Sciatic nerve (tissue), 2 donors: ENCODE measurements at places on chromosomes 12 and 14. TPM values are rescaled to one million over a fixed set of nuclear protein-coding genes. Genes with fewer than 3 reads are reported as not detected.

DNA sequence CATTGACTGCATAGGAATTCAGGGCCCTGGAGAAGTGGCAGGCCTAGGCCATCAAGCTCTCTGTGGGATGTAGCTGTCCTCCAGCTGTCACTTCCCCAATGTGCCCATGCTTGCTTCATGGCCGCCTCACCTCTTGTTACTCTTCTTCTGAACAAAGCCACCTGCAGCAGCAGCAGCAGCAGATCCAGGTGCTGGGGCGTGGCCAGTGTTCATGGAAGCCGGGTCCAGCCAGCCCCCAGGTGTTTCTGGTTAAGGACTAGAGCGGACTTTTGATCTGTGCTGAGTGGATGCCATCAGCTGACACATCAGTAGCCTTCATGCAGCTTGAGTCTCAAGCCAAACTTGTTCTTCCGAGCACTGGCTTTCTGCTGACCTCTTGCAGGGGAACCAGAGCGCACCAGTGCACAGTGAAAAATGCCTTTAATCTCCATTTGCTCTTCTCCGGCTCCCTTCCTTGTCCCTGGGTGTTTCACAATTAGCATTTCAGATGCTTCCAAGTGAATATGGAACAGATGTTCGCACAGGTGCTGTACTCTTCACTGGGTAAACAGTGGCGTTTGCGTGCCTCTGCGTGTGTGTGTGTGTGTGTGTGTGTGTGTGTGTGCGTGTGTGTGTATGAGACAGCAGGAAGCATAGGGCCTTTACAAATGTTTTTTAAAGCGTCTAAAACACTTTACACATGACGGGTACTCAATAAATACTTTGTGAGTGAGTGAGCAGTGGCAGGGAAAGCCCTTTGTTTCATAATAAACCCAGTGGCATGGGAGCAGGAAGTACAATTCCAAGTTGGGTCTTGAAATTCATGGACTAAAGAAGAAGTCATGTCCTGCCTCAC lies 20.1 kb downstream of the TPCN1 start:
- DNase-seq: no peak

DNA sequence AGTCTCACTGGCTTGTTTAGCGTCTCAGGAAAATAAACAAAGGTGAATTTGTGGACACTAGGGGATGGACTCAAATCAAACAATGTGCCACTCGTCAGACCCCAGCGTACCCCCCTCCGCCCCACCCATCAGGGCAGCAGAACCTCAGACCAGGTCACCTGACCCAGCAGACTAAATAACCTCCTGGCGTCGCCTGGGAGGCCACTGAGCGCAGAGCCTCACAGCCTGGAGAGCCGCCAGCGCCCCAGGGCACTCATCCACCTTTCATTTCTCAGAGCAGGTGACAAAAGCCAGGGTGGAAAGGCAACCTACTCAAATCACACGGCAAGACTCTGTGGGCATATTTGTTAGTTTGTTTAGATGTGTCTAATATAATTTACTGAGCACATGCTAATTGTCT lies 100.9 kb downstream of the DICER1 start:
- no peak for DNase-seq

GRCh38 chr14:105333613-105334364 lies 19.2 kb downstream of the PACS2 start:
- no peak for DNase-seq

DNA sequence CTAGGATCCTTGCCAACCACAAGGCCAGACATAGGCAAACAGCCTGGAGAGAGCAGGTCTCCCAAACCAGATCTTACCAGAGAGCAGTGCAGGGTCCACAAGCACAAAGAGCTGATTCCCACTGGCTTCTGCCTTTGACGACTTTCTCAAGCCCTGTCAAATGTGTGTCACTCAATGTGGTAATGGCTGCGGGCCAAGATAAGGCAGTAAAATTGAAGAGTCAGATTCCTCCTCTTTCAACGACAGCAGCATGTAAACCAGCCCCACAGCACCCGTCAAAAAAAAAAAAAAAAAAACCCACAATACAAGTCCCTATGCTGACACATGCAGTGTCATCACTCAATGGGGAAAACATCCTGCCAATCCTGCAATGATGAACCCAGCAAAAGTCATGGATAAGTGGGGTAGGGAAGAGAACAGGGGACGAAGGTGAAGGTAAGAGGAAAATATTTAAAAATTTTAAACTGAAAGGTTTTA lies at the start of gene STON2:
STON2 (minus strand) TSS at position 123 of the 477 bp plus-strand sequence. CDS start 1,942 bp downstream, outside the sequence.
- peak; percentile 68 for DNase-seq

DNA sequence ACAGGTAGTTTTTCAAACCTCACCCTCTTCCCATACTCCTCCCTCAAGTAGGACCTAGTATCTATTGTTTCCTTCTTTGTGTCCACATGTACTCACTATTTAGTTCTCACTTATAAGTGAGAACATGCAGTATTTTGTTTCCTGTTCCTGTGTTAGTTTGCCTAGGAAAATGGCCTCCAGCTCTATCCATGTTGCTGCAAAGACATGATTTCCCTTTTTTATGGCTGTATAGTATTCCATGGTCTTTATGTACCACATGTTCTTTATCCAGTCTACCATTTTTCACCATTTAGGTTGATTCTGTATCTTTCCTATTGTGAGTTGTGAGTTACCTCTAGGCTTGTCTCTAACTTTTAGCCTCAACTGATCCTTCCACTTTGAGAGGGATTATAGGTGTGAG lies 310.7 kb downstream of the PRKD1 start:
- DNase-seq: no peak

GRCh38 chr14:89720741-89721729 lies 233.5 kb downstream of the EFCAB11 start:
- DNase-seq: no peak

DNA sequence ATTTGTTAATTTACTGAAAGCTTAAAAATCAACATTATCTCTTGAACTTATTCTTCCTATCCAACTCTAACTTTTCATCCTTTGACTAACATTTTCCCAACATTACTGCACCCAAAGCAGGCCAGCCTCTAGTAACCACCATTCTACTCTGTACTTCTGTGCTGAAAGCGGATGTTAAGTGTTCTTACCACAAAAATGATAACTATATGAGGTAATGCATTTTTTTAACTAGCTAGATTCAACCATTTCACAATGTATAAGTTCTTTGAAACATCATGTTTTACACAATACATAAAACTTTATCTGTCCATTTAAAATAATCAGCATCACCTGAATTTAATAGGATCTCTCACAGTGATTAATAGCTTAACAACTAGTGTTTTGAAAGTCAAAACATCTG lies 468.5 kb upstream of the MGAT4C start:
- DNase-seq: no peak

DNA sequence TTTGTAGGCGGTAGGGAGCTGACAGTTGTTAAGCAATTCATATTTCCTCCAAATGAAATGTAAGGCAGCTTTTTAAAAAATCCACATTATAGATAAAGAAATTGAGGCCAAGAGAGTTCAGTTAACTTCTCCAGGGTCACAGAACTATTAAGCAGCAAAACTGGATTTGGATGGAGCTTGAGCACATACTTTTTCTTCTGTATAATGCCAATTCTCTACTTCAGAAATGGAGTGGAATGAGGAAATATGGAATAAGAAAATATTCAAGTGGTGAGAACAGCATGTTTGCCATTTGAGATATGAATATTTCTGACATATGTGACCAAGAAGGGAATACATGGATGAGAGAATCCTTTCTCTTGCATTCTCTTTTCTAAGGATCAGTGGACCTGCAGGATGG lies 233.1 kb downstream of the FOXG1 start:
- DNase-seq: no peak

GRCh38 chr14:63939006-63939270 lies 86.1 kb downstream of the SYNE2 start:
- DNase-seq: no peak

DNA sequence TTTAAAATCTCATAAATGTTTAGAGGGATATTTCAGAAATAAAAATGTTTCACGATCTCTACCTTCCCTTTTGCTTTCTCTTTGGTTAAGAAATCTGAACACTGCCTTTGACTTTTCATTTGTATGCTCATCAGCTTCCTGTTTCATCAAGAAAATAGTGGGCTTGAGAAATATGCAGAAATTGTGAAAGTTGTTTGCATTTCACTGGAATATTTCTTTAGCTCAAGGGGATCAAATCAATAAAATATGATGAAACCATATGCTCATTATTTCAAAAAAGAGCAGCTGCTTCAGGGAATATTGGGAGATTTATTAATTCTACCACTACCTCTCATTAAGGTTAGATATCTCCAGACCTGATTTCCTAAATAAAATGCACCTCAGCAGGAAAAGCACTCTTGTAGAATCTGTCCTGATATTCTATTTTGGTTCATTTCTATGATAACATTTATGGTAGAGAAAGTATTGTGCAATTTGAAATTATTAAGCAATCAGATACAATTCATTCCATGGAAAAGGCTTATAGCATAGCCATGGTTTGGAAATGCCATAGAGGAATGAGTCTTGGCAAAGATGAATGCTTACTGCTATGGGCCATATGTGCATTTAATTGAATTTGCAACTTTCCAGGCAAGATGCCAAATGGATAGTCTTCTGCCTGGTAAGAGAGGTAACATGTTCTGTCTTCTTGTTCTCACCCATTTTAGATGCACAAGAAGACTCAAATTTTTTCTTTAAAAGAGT lies 212.6 kb upstream of the SLC16A7 start:
- DNase-seq: no peak

GRCh38 chr12:113296557-113297213 lies 38.2 kb downstream of the SLC8B1 start:
- no peak for DNase-seq

DNA sequence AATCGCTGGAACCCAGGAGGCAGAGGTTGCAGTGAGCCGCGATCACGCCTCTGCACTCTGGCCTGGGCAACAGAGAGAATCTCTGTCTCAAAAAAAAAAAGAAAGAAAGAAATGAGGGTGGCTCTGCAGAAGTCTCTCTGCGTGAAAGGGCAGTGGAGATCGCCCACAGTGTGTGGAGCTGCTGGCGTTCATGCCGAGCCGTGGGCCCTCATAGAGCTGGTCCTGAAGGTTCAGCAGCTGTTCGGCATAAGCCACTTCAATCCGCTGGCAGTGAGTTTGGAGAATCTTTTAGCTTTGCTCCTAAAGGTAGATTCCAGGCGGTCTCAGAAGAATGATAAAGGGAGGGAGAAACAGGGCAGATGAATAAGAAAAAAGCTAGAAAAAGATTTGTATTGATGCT lies 36.7 kb upstream of the ATP2A2 start:
- no peak for DNase-seq

- DNase-seq: no peak
Observed at GRCh38 chr14:101472518-101472849, 88.8 kb upstream of the DIO3 start.

- no peak for DNase-seq
Observed at GRCh38 chr14:58668848-58669480, 31.2 kb downstream of the DACT1 start.

GRCh38 chr14:50822501-50823042 lies 8.4 kb downstream of the NIN start:
- no peak for DNase-seq

- no peak for DNase-seq
Observed at GRCh38 chr14:61875483-61875882, 113.3 kb downstream of the SNAPC1 start.

DNA sequence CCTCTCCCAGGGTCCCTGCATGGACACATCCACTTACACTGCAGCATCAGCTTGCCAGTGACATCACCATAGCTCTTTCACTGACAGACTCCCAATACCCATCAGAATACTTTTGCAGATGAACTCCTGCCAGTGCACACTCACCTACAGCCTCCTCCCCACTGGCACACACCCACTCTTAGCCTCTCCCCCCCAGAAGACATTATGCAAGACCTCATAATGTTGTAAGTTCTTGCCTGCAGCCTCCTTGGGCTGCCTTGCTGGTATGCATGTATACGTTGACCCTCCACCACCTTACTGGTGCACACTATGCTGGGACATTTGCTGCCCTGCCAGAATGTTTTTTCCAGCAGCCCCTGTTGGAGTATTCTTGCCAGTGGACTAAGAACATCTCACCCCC lies 324.2 kb downstream of the AEBP2 start:
- no peak for DNase-seq

DNA sequence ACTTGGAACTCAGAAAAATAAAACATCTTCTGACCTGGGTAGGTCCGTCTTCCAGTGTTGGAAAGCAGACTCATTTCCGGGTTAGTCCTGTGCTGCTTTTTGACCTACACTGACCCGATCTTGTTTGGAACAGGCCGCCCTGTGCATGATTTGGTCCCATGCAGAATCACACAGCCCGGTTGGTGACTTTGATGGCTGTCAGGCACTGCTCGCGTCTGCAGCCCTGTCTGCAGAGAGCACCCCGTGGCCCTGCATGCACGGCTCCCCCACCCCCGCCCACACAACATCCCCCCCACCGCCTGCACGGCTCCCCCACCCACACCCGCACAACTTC lies 31.6 kb downstream of the PACS2 start:
- no peak for DNase-seq

DNA sequence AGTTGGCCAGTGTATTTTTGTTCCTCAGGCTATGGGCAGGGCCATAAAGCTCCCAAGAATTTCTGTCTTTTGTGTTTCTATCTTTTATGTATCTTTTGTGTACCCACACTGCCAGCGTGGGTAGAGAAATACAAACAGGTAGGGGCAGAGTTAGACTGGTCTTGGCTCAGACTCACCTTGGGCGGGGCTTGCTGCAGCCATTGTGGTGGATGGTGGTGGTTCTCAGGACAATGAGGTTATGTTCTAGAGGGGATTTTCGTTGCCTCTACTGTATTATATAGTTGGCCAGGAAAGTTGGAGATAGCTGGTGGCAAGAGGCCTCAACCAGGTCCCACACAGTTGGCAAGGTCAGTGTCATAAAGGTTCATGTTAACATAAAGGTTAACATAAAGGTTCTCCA lies 977.5 kb upstream of the LRFN5 start:
- no peak for DNase-seq

- no peak for DNase-seq
Observed at GRCh38 chr14:53599221-53599945, 357.2 kb downstream of the BMP4 start.

DNA sequence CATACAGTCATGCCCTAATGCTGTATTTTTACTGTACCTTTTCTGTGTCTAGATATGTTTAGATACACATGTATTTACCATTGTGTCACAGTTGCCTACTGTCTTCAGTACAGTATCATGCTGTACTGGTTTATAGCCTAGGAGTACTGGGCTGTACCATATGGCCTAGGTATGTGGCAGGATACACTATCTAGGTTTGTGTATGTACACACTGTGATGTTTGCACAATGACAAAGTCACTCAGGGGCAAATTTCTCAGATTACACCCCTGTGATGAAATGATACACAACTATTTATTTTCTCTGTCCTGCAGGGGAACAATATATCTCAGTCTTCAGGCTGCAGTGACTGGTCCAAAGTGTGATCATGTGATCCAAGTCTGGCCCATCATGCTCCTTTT lies 1076.1 kb downstream of the VRK1 start:
- DNase-seq: no peak

The P2RX7 gene
- 24.5 TPM for total RNA-seq

The CCDC196 gene
- total RNA-seq: not detected

The GDF3 gene
- 1.3 TPM for total RNA-seq

The GPX2 gene
- not detected for total RNA-seq

The TMEM30B gene
- 50.1 TPM for total RNA-seq

The CFAP251 gene
- 3.8 TPM for total RNA-seq

The TWF1 gene
- total RNA-seq: 68.4 TPM

The SLC22A17 gene
- 67.3 TPM for total RNA-seq

The CBLN3 gene
- total RNA-seq: 7.0 TPM

The CHGA gene
- not detected for total RNA-seq

The FITM1 gene
- 0.76 TPM for total RNA-seq

The SLC17A8 gene
- not detected for total RNA-seq

The MYH6 gene
- not detected for total RNA-seq
